GM12891 (cell line): ENCODE measurements at places on chromosomes 11 and 22.

- DNase-seq = no peak
Observed at GRCh38 chr11:78031629-78032028, 8.6 kb upstream of the KCTD14 start.

- DNase-seq = no peak
Observed at GRCh38 chr11:74487875-74488274, 5.6 kb downstream of the LIPT2 start.

DNA sequence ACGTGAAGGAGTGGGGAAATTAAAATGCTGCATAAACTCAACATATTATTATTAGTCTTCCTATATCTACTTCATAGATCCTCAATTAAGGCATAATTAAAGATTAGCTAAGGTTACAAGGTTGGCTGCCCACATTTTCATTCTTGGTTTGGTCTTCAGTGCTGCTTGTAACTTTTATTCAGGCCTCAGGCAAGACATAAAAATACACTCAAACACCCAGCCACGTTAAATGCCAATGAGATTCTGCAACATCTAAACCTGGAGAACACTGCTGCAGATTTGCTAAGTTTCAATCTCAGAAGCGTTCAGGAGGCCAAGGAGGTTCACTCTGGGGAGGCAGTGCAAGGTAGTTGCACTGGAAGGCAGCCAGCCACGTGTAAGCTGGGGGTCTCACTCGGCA lies 358.7 kb upstream of the NARS2 start:
- DNase-seq = no peak

DNA sequence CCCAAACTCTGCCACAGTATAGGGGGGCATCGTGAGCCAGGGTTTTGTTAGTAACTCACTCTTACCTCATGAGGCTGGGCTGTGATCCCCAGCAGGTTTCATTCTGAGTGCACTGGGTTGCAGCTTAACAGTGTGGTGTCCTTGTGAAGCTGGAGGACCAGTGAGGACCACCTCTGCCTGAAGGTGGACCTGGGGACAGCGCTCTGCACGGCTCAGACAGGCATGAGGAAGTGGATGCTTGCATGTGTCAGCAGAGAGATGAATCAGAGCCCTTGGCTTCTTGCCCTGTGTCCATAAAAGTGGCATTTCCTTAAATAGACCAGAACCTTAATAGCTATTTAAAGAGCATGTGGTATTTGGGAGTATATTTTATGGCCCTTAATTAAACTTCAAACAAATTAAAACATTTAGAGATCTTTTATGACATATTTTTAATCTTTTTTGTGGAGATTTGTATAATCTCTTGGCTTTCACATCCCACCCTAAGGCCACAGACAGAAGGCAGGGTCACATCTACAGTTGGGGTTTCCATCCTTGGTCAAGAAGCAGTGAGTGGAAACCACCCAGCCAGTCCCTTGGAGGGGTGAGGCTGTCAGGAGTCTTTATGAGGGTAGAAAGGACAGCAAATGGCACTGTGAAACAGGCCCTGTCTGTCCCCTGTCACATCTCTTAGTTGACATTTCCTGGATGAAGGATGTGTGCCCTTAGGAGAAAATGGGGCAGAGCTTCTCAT lies 24.8 kb upstream of the ADORA2A start:
- DNase-seq = no peak

DNA sequence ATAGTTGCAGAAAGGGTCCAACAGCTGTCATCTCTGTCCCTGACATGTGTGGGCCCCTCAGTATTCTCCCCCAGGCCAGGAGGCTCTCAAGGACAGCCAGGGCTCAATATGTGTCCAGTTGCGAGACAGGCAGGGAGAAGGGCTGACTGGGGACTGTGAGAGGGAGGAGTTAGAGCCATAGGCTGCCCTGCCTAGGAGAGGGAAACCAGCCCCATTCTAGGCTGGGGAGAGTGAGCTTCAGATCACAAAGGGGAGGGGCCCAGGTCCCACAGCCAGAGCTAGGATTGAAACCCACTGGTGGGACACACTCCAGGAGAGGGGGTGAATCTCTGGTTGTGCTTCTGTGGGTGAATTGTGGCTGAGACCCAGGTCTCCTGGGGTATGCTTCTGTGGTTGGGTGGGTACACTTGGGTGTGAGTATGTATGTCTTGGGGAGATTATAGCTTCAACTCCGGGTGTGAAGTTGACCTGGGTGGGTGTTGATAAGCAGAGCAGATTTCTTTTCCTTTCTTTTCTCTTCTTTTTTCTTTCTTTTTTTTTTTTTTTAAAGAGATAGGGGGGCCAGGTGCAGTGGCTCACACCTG lies 2.1 kb upstream of the CARNS1 start:
- no peak for DNase-seq

- no peak for DNase-seq
Observed at GRCh38 chr22:26481694-26482093, 1.9 kb downstream of the HPS4 start.

DNA sequence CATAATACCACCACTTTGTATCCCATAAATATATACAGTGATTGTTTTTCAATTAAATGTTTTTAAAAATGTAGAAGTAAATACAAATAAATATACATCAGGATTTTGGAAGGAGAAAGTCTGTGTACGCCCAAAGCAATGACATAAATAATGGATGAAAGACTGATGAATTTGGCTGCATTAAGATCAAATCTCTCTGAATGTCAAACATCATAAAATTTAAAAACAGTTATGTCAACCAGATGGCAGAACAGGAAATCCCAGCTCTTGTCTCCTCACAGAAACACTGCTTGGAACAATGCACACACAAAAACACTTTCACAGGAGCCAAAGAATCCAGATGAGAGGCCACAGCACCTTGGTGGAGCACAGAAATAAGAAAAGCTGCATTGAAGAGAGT lies 332.9 kb downstream of the NTM start:
- no peak for DNase-seq

- no peak for DNase-seq
Observed at GRCh38 chr11:84355911-84356310, 1069.7 kb upstream of the CCDC90B start.

- DNase-seq = no peak
Observed at GRCh38 chr11:77770629-77771028, 49.9 kb downstream of the RSF1 start.

- DNase-seq = no peak
Observed at GRCh38 chr11:10247011-10247410, 47.0 kb downstream of the SBF2 start.

DNA sequence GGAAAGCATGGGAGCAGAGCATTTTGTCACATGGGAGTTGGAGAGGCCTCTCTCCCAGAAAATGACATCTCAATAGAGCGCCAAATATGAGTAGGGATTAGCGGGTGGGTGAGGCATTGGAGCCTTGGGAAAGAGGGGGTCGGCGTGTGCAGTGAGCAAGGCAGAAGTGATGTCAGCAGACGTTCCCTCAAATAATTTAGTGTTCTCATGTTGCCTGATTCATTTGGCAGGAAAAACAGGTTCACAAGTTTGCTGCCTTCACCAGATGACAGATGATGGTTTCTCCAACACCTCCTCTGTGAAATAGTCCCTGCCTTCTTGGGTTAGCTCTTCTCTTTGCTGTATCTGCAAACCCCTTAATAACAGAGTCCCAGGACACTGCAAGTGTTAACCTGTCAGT lies 118.5 kb upstream of the ARHGAP20 start:
- no peak for DNase-seq

DNA sequence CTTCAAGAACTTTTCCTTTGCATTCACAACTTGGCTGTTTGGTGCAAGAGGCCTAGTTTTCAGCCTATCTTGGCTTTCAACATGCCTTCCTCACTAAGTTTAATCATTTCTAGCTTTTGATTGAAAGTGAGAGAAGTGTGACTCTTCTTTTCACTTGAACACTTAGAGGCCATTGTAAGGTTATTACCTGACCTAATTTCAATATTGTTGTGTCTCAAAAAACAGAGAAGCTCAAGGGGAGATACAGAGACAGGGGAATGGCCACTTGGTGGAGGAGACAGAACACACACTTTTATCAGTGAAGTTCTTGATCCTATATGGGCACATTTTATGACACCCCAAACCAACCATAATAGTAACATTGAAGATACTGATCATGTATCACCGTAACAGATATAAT lies 532.3 kb downstream of the DLG2 start:
- no peak for DNase-seq

DNA sequence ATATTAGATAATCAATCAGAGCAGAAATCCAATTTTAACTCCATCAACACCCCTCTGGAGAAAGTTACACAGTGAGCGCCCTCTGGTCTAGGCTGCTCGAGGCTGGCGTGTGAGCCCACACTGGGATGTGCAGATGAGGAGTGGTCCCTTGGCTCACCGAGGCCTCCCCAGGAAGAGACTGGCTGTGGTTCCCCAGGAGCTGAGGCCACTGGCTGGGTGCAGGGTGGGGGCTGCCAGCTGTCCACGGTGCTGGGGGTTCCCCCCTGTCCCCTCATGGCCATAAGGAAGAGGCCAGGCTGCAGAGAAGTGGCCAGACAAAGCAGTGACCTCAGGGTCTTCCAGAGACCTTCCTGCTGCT lies 750.7 kb downstream of the BRD1 start:
- DNase-seq = no peak

DNA sequence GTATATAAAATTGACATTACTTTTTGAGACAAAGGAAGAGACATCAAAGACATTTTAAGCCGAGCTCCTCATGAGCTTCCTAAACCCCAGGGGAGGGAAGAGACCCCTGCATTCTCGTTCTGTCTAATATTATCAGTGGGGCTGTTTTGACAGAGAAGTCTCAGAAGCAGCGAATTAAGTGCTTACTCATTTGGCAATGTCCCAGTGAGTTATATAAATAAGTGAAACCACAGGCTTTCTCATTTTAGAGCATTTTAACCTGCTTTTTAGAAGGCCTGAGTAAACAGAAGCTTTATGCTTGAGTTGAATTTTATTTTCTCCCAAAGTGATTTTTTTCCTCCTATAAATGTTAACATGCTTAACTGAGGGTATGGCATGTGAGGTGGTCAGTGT lies 23.2 kb upstream of the C1QTNF4 start:
- no peak for DNase-seq

DNA sequence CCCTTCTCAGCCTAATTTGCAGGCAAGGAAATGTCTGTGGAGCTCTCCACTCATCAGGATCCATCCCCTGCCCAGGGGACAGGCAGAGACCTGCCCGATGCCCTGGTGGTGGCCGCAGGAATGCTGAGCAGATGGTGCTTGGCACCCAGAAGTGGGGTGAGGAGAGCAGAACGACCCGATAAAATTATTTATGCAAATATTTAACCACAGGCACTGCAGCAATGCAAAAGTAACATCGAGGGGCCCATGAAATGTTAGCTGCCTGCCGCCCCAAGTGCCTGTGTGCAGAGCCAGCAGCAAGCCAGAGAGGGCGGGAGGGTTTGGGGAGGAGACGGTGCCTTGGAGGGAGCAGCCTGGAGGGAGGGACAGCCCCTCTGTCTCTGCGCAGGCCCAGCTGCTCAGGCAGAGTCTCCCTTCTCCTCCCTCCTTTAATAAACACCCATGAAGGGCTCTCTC lies 205.5 kb downstream of the CTTN start:
- no peak for DNase-seq
